Non-pigmented ciliary epithelial cell (primary cell): ENCODE measurements at places on chromosomes 1 and 21.

DNA sequence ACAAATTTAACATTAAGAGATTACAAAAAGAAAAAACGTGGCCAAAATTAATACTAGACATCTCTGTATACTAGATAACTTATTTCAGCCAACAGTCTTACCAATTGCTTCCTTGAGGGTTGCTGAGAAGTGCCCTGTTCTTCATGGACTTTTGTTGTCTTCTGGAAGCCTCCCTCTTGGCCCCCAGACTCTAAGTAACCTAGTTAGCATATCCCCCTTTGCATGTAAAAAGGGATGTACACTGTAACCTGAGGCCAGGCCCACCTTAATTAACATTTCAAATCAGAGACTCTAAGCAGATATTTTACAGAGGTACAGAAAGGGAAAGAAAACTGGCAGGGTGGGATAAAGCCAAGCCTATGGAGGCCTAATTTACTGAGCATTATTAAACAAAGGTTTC lies 1047.3 kb downstream of the ADGRL2 start:
- no peak for DNase-seq

GRCh38 chr1:68723791-68724190 lies 226.9 kb upstream of the DEPDC1 start:
- DNase-seq, result no peak

DNA sequence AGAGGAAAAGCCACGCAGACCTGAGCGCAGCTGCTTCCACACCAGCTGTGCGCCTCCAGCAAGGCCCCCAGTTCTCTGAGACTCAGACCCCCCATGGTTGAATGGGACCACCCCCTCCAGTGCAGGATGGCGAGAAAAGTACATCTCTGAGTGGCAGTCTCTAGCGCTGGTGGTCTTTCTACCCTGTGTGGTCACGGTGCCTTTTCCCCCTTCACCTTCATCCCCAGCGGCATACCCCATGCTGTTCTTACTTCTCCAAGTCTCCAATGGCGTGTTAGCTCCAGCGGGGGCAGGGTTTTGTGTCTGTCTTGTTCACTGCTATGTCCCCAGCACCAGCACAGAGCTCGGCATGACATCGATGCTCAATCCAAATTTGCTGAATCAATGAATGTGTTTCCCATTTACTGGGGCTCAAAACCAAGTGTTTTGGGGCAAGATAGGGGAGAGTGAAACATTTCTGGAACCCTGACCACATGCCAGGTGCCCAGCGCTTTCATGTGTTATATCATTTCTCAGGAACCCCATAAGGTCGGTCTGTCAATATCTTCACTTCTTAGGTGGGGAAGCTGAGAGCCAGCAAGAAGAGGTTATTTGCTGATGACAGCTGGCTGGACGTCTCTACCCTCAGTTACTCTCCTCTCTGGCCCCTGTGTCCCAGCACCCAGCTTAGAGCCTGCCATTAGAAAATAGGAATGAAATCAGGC lies 959 bp upstream of the SDC3 start:
- no peak for DNase-seq

GRCh38 chr1:46530791-46531409 lies 20.5 kb downstream of the KNCN start:
- no peak for DNase-seq

GRCh38 chr1:107575226-107575625 lies 389.8 kb downstream of the VAV3 start:
- DNase-seq, result no peak
